ENCODE measurements at places on chromosomes 16 and 17. TPM values are rescaled to one million over a fixed set of nuclear protein-coding genes. Genes with fewer than 3 reads are reported as not detected.

DNA sequence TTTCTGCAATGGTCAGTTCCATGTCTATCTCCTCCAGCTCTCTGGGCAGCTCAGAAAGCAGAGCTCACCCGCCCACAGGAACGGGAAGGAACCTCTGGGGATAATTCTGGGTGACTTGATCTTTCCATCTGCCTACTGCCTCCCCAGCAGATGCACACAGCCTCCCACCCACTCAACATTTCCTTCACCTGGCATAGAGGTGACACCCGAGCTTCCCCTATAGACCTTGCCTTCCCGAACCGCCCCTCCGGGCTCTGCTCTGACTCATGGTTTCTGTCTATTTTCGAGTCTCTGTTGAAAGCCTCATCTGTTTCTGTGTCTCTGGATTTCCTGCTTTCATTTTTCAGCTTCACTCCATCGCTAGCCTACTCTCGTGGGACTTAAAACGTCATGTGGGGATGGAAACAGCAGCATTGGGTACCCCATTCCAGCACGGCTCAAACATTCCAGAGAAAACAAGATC is 11.4 kb downstream of the GGA3 start:
- DNase-seq: no peak

CBX1 gene
- total RNA-seq: 8.2 TPM

NCBP3 gene
- 11.5 TPM for total RNA-seq

DNA sequence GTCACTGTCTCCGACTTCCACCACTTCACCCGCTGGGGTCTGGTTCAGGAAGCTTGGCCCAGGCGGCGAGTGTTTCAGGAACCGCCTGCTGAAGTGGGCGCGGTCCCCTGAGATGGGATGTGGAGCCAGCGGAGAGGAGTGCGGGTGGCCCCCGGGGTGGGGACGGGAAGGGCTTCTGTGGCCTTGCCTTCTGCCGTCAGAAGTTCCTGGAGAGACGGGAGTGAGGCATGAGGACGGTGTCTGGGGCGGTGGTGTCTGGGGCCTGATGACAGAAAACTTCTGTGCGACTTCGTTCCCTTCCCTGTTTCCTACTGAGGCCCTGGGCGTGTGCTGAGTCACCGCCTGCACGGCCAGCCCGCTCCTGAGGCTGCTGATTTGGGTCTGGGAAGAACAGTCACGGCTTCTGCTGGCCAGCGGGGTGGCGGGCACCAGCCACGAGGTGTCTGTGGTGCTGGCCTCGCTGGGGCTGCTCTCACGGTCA is 12.3 kb upstream of the NLRC3 start:
- no peak for DNase-seq

GRCh38 chr16:69931631-69932030 is 19.5 kb upstream of the CLEC18A start:
- DNase-seq: no peak

PIK3R5 gene
- 3.3 TPM for total RNA-seq

EPX gene
- not detected for total RNA-seq

GRCh38 chr17:16923097-16923903 is 48.6 kb downstream of the TNFRSF13B start:
- peak; percentile 44 for DNase-seq

DNA sequence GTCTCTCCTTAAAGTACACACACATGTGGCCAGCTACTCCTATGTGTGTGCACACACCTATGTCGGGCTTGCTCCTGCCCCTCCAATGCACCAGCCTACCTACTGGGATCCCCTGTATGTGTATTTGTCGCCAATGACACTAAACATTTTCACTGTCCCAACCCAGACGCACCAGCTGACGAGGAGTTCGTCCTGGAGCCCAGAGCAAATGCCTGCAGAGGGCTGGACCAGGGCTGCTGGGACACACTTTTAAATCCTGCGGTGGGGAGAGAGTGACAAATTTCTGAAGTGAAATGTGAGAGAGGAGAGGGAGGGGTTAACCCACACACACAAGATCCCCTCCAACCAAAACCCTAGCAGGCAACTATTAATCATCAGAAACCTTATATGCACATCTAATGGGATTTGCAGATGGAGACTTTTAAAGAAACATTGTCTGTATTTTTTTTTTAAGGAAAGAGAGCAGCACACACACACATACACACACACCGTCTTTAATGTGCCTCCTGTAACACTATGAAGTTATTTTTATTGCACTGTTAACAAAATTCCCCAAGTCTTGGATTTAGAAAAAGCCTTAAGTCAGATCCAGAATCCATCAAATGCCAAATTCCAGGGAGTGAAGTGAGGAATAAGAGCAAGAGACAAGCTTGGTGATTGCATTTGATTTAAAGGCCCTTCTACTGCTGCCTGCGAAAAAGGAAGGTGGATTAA is at the start of gene MEOX1:
Gene MEOX1, minus strand, starts transcription at position 224 of the 714 bp plus-strand sequence. CDS start 388 bp downstream, outside the sequence.
- DNase-seq: no peak

GRCh38 chr16:56785317-56785716 is 55.4 kb downstream of the NUP93 start:
- DNase-seq: no peak

TLK2 gene
- total RNA-seq: 11.4 TPM

DNA sequence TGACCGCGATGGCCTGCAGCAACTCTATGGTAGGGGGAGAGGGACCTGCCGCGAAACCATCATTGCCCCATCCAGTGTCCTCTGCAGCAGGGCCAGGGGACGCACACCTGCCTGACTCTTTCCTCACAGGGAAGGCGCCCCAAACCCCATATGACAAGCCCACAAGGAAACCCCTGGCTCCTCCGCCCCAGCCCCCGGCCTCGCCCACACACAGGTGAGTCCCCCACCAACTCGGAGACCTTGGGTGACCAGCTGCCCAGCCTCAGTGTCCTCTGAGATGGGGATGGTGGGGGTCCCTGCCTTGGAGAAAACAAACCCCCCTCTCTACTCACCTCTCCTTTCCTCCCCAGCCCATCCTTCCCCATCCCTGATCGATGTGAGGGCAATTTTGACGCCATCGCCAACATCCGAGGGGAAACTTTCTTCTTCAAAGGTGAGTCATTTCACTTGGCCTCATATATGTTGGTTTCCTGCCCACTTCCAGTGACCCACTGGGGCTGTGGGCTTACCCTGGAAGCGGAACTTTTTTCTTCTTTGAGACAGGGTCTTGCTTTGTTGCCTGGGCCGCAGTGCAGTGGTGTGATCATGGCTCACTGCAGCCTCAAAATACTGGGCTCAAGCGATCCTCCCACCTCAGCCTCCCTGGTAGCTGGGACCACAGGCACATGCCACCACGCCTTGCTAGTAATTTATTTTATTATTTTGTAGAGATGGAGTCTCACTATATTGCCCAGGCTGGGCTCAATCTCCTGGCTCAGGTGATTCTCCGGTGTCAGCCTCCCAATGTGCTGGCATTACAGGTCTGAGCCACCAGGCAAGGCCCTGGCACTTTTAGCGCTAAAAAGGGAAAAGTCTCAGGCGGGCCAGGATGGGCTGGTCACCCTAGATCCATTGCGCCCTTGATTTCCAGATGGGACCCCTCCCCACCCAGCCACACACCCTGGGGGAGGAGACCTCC is 8.0 kb upstream of the IL32 start:
- DNase-seq: no peak
